ENCODE measurements at places on chromosomes 1 and 21.

DNA sequence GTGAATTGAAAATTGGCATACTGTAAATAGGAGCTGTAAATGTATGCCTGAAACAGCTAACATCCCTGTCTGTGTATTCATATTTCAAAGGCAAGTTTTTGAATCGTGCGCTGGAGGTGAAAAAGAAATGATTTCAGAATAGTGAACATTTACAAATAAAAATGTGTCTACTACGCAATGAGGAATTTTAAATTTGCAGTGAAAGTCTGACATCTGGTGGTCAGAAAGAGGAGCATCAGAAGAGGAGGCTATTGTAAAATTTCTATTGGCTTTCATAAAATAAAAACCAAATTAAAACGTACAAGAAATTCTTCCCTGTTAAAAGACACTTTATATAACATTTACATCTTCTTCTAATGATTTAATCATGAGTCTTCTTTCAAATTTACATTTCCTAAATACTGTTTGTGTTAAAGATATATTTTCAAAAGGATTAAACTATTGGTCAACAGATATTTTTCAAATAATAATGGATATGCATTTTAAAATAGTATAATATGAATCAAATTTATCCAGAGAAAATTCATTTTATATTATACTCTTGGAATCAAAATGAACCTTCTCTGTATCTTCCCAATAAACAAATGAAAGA is 113.7 kb upstream of the RRP15 start:
- DNase-seq, result peak; percentile 61

GRCh38 chr1:159207774-159208173 is 3.1 kb downstream of the ACKR1 start:
- no peak for DNase-seq

DNA sequence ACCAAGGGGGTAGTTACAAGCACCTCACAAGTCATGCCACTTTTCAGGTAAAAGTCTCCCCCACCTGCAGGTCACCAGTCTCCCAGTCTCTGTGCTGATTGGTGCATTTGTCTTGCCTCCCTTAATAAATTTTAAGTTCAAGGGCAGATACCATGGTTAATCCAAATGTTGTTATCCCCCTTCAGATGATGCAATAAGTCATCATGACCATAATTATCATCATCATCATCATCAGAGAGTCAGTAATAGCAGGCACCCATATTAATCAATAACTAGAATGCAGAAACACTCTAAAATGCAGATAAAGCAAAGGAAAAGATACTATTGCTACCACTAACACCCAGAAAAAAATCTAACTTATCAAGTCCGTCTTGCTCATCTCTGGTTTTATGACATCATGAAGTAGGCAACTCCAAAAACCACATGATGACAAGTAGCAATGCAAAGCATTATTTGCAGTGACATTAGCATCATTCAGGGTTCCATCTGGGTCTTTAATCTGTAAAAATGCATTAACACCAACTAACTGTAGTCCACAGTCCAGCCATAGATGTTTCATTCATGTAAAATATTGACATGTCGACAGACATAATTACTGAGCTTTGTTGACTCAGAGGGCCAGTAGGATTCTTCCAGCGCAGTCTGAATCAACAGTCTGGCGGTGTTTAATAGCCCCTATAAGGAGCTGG is 492.0 kb upstream of the RUNX1 start:
- DNase-seq, result no peak

DNA sequence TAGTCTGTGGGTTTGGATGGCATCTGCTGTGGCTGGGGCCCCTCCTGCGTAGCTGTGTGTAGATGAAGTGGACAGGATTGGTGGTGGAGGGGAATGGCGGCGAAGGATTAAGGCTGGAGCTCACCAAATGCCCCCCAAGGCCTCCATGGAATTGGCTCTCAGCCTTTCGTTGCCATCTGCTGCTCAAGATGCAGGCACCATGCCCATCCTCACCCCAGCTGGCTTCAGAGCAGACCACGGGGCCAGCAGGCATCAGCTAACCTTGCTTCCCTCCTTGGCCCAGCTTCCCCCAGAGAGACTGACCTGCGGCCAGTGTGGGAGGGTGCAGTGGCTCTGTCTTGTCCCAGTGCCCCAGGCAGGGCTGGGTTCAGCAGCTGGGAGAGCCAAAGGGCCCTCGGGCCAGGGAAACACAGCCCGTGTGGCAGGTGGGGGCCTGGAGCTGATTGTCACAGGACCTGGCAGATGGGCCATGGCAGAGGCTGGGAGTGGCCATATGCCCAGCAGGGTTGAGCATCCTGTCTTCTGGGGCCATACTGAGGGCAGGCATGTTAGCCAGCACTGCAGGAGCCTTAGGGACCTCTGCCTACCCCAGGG is 66.8 kb upstream of the ACTL8 start:
- DNase-seq, result no peak

GRCh38 chr1:184492536-184492935 is 105.7 kb downstream of the C1orf21 start:
- DNase-seq, result no peak

DNA sequence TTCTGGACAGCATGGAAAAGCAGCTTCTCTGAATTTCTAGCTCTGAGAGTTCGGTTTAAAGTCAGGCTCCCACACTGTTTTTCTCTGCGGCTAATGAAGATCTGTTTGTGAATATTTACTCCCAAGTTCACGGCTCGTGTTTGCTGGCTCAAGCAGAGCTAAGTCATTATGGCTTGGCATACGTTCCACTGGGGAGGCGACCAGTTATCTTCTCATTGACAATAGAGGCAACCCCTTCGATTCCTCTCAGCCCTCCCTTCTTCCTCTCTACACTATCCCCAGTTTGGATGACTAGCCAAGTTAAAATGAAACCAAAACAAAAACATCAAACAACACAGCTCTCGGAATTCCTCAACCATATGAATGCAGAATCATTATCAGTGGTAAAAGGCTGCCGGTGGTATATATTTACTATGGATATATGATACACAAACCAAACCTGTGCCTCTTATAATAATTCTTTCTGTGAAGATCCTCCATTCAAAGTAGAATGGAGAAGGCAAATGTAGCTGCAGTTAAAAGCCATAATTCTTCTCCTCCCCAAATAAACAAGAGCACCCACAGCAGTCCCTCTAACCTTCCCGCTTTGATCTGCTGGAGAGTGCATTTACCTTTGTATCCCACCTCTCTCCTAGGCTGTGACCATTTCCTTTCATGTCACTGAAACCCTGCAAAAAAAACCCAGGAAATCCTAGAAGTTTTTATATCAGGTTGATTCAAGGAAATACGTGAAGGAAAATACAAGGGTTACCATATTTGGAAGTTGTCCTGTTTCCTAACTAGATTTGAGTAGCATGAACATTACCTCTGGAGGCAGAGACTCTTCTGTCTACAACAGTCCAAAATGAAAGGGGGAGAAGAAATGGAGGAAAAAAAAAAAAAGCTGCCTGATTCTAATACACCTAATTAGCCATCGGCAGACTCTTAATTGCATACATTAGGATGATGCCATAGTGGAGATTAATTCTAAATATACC is 108.3 kb upstream of the USH2A start:
- DNase-seq, result no peak

All from NCI-H1436 (cell line).